Testis (tissue), 5 donors: ENCODE measurements at places on chromosomes 6 and 20. TPM values are rescaled to one million over a fixed set of nuclear protein-coding genes. Genes with fewer than 3 reads are reported as not detected.

The COL9A3 gene
- 21.3 TPM for polyA plus RNA-seq

- no peaks in the 10 kb centered on the region for H3K27me3 ChIP-seq
- no peak for DNase-seq
- H3K36me3 ChIP-seq, result no peaks in the 10 kb centered on the region
- no peak overlapping the region for H3K4me3 ChIP-seq
- H3K4me1 ChIP-seq, result no peaks in the 10 kb centered on the region
Measured at GRCh38 chr6:28693033-28693750, 167.5 kb downstream of the GPX5 start.

The BTN1A1 gene
- polyA plus RNA-seq, result 0.30 TPM

GRCh38 chr20:64148581-64148980 is 15.7 kb upstream of the MYT1 start:
- H3K4me1 ChIP-seq, result no peaks in the 10 kb centered on the region
- H3K27me3 ChIP-seq, result no peaks in the 10 kb centered on the region
- H3K4me3 ChIP-seq, result no peak overlapping the region
- no peaks in the 10 kb centered on the region for H3K36me3 ChIP-seq
- DNase-seq, result no peak

GRCh38 chr6:31723980-31724691 is 963 bp downstream of the MPIG6B start:
- no peak for DNase-seq
- H3K36me3 ChIP-seq, result no peaks in the 10 kb centered on the region
- H3K4me1 ChIP-seq, result peaks cover 6% of the 10 kb centered on the region

The TRIM40 gene
- polyA plus RNA-seq, result 7.5 TPM

- peaks cover 11% of the 10 kb centered on the region for H3K4me1 ChIP-seq
- H3K4me3 ChIP-seq, result no peak overlapping the region
- no peaks in the 10 kb centered on the region for H3K27me3 ChIP-seq
- no peak for DNase-seq
Measured at GRCh38 chr6:144314562-144314961, 29.4 kb downstream of the UTRN start.

DNA sequence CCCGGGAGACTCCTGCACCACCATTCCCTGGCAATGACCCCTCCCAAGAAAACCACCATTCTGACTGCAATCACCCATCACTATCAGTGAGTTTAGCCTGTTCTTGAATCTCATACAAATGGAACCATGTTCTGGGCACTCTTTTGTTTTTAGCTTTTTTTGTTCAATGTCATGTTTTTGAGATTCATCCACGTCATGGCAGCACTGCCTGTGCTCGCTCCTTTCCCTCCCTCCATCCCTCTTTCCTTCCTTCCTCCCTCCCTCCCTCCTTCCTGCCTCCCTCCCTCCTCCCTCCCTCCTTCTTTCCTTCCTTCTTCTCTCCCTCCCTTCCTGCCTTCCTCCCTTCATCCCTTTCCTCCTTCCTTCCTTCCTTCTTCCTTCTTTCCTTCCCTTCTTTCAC is 44.4 kb upstream of the PMEPA1 start:
- peaks cover 4% of the 10 kb centered on the region for H3K4me1 ChIP-seq
- DNase-seq, result no peak
- H3K36me3 ChIP-seq, result no peaks in the 10 kb centered on the region
- no peaks in the 10 kb centered on the region for H3K27me3 ChIP-seq
- H3K4me3 ChIP-seq, result no peak overlapping the region
- no peak overlapping the region for H3K27ac ChIP-seq

- no peaks in the 10 kb centered on the region for H3K27me3 ChIP-seq
- no peak overlapping the region for H3K4me3 ChIP-seq
- peak; percentile 43 for DNase-seq
- no peaks in the 10 kb centered on the region for H3K36me3 ChIP-seq
- no peaks in the 10 kb centered on the region for H3K4me1 ChIP-seq
Measured at GRCh38 chr6:11460001-11460668, 77.4 kb upstream of the TMEM170B start.
